ENCODE measurements at places on chromosomes 5 and 9.

DNA sequence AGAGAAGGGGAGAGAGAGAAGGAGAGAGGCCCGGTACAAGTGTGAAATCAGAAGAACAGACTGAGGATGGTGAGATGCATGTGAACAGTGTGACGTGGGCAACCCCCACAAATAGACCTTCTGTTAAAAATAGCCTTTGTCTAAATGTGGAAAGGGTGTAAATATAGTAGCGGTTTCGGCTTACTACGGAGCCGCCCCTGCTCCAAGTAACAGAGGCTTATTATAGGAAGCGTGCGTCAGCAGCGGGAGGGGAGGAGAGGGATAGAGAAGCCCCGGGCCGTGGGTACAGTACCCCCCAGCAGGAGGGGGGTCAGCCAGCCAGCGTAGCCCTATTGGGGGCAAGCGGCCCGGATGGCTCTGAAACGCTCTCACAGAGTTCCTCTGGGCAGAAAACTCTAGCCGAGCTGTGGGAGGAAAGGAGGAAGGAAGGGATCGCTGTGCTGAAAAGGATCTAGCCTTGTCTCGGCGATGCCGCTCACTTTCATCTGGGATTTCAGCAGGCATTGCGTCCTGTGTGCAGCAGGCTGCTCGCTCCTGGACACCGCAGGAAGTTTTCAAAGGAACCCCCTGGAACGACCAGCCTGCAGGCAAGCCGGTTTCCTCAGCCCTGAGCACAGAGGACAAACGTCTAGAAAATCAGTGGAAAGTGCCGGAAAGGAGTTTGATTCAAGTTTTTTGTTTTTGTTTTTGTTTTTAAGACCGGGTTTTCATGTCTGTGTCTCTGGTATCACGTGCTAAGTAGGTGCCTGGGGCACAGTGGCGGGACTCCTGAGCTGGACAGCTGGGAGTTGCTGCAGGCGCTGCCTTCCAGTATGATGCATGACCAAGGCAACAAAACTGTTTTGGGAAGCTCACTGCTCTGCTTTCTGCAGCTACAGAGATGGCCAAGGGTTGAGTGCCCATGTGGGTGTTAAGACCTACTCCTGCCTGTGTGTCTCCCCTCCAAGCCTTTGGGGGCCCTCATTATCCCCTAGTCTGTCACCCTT lies 146.6 kb downstream of the SEC61B start:
- no peak for DNase-seq

- DNase-seq: no peak
Observed at GRCh38 chr5:172548311-172548731, 92.7 kb upstream of the NEURL1B start.

GRCh38 chr9:28692012-28692411 lies 1118.7 kb upstream of the C9orf72 start:
- DNase-seq: no peak

GRCh38 chr5:54136516-54137440 lies 173.6 kb downstream of the ARL15 start:
- DNase-seq: no peak

- no peak for DNase-seq
Observed at GRCh38 chr9:87112656-87113055, 165.3 kb upstream of the GAS1 start.

- DNase-seq: no peak
Observed at GRCh38 chr5:13480834-13481233, 463.7 kb downstream of the DNAH5 start.

GRCh38 chr5:125394661-125395280 lies 648.3 kb upstream of the ZNF608 start:
- DNase-seq: no peak

GRCh38 chr9:136241542-136241941 lies 4.1 kb downstream of the QSOX2 start:
- no peak for DNase-seq

DNA sequence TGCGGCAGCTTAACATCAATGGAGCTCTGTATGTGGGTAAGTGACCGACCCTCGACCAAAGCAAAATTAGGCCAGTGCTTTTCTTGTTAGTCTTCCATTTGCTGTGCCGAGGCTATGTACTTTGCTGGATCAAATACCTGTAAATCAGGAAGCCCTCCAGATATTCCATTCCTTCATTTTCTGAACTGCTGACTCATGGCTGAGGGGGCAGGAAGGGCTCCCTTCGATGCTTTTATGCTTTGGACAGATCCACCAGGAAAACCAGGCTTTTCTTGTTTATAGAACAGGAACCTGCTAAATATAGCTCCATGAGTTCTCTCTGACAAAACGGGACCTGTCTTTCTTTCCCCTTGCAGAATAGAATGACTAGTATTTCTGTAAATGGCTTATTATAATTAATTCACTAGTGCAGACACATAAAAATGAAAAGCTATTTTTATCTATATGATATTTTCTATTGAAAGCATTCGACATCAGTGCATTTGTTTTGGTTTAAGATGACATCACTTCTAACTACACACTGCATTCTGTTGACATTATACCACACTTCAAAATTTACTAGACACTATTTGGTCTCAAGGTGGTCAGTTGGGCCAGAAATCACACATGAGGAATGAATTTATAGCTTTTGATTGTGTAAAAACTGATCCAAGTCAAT lies 93.3 kb downstream of the LIFR start:
- no peak for DNase-seq

- DNase-seq: no peak
Observed at GRCh38 chr5:179533907-179534306, 16.4 kb upstream of the RUFY1 start.

DNA sequence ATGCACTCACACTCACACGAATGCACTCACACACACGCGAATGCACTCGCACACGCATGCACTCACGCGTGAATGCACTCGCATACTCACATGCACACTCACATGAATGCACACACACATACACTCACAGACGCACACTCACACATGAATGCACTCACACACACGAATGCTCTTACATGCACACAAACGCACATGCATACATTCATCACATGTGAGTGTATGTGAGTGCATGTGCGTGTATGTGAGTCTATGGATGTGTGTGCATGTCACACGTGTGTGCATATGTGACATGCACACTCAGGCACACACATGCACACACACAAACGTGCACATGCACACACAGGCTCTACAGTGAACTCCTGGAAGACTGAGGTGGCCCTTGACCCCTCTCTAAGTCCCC lies 121.7 kb downstream of the ADAMTS2 start:
- DNase-seq: no peak

- no peak for DNase-seq
Observed at GRCh38 chr9:33446946-33447798, at the start of gene AQP3. Gene AQP3, minus strand, starts transcription at chr9:33447593. Its CDS starts 63 bp downstream, at chr9:33447530.

- DNase-seq: peak; percentile 29
Observed at GRCh38 chr5:145697251-145697990, 137.7 kb downstream of the PRELID2 start.

- DNase-seq: no peak
Observed at GRCh38 chr5:155728857-155729683, 597.9 kb upstream of the SGCD start.

Measured in GM12864 (cell line).